HCT116 (cell line): ENCODE measurements at places on chromosomes 2 and 18. TPM values are rescaled to one million over a fixed set of nuclear protein-coding genes. Genes with fewer than 3 reads are reported as not detected.

DNA sequence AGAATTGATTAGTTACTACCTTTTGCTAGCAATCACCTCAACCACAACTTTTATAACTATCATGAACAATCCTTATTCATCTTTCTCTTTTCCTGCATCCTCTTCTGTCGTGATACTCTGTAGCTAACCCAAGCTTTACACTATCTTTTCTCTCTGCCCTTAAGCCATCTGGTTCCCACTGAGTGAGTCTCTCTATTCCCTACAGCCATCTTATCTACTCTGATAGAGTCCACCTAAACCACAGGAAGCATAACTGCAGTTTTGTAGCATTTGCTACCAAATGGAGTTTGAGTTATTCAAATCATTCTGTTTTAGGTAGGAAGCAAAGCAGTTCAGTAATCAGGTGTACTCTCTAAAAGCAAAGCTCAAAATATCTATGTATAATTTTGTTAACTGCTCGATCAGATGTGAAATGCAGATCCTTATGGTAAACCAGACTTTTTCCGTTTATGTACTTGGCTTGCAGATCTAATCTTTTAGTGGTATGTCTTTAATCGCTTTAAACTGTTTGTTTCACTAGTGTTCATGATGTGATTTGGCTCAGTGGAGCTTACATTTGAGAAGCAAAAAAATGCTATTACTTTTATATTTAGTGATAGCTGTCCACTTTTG is 91.0 kb downstream of the CSRNP3 start:
- no peak overlapping the region for H3K4me3 ChIP-seq
- H3K27me3 ChIP-seq, result no peaks in the 10 kb centered on the region; the same call in none of the 2 replicates
- H3K27ac ChIP-seq, result no peak overlapping the region
- no peaks in the 10 kb centered on the region for H3K4me1 ChIP-seq
- DNase-seq, result no peak

LIMS2 gene
- total RNA-seq, result 3.7 TPM

RRM2 gene
- 330 TPM for total RNA-seq

- H3K27me3 ChIP-seq, result no peaks in the 10 kb centered on the region
- DNase-seq, result no peak
- no peak overlapping the region for H3K4me3 ChIP-seq
- H3K4me1 ChIP-seq, result no peaks in the 10 kb centered on the region
- no peak overlapping the region for H3K27ac ChIP-seq
Measured at GRCh38 chr2:32591669-32592463, 36.0 kb upstream of the TTC27 start.

KLHL41 gene
- 0.15 TPM for total RNA-seq

CRYGC gene
- not detected for total RNA-seq
